CD4-positive, CD25-positive, alpha-beta regulatory T cell (primary cell): ENCODE measurements at places on chromosomes 4 and X.

DNA sequence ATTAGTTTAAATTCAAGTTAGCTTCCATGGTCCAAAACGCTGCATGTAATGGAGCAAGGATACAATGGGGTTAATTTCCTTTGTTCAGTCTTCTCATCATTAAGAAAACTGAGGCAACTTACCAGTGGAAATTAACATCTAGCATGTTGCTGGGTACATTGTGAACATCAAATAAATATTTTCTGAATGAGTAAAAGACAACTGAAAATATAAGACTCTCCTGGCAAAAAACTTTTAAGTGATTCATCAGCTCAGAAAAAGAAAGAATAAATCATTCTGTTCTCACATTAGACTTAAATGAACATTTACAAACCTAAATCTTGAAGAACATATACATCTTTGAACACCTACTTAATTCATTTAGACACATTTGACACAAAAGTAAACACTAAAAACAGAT lies 138.4 kb upstream of the ETNPPL start:
- no peaks in the 10 kb centered on the region for H3K4me1 ChIP-seq
- H3K4me3 ChIP-seq = no peak overlapping the region
- no peaks in the 10 kb centered on the region for H3K36me3 ChIP-seq
- no peaks in the 10 kb centered on the region for H3K27me3 ChIP-seq
- no peak for DNase-seq
- no peak overlapping the region for H3K27ac ChIP-seq

GRCh38 chr4:7328913-7329638 lies 105.7 kb downstream of the PSAPL1 start:
- no peaks in the 10 kb centered on the region for H3K4me1 ChIP-seq
- H3K36me3 ChIP-seq = no peaks in the 10 kb centered on the region
- no peak overlapping the region for H3K4me3 ChIP-seq
- no peak for DNase-seq
- no peaks in the 10 kb centered on the region for H3K27me3 ChIP-seq

DNA sequence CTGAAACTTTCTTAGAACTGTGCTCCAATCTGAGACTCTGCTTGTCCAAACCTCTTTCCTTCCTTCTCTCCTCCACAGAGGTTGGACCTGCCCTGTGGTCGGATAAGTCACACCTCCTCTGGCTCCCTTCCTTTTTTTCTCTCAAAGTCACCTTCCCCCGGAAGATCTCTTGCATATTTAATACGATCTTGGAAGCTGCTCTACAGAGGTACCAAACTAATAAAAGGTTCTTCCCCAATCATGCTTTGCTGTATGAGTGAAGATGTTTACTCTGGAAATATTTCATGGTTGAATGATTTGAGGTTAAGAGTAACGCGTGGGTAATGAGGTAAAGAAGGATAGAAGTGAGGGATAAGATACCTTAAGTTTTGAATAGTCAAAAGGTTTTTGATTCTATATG lies 166.0 kb downstream of the ATG4A start:
- H3K4me3 ChIP-seq = no peak overlapping the region
- no peak overlapping the region for H3K27ac ChIP-seq
- H3K27me3 ChIP-seq = no peaks in the 10 kb centered on the region
- DNase-seq = no peak
- no peaks in the 10 kb centered on the region for H3K4me1 ChIP-seq

- no peaks in the 10 kb centered on the region for H3K4me1 ChIP-seq
- H3K27ac ChIP-seq = no peak overlapping the region
- no peak overlapping the region for H3K4me3 ChIP-seq
Measured at GRCh38 chr4:56004235-56004634, 55.5 kb downstream of the CEP135 start.

- no peaks in the 10 kb centered on the region for H3K27me3 ChIP-seq
- no peak overlapping the region for H3K4me3 ChIP-seq
- H3K4me1 ChIP-seq = no peaks in the 10 kb centered on the region
- H3K27ac ChIP-seq = no peak overlapping the region
Measured at GRCh38 chrX:132270021-132270420, 50.8 kb upstream of the RAP2C start.

- H3K27ac ChIP-seq = no peak overlapping the region
- no peaks in the 10 kb centered on the region for H3K36me3 ChIP-seq
- no peak for DNase-seq
Measured at GRCh38 chr4:7295197-7295910, 103.0 kb downstream of the SORCS2 start.

- H3K4me3 ChIP-seq = no peak overlapping the region
- no peak overlapping the region for H3K27ac ChIP-seq
Measured at GRCh38 chr4:105088110-105088879, 58.4 kb upstream of the TET2 start.

DNA sequence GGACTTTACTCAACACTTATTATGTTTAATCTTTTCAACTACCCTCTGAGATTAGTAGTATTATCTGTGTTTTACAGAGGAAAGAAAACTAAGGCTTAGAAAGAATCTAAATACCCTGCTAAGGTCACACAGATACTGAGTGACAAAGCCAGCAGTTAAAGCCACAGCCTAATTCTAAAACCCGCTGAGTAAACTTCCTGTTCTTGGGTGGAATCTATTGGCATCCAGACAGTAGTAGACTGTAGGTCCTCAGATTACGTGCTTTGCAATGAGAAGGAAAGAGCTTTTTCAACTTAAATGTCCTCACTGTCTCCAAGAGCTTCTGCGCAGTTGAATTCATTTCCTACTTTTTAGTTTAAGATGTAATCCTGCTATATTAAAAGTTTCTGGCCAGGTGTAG lies 126.0 kb downstream of the TENM3 start:
- no peak overlapping the region for H3K27ac ChIP-seq
- DNase-seq = no peak
- H3K36me3 ChIP-seq = no peaks in the 10 kb centered on the region
- no peaks in the 10 kb centered on the region for H3K27me3 ChIP-seq

DNA sequence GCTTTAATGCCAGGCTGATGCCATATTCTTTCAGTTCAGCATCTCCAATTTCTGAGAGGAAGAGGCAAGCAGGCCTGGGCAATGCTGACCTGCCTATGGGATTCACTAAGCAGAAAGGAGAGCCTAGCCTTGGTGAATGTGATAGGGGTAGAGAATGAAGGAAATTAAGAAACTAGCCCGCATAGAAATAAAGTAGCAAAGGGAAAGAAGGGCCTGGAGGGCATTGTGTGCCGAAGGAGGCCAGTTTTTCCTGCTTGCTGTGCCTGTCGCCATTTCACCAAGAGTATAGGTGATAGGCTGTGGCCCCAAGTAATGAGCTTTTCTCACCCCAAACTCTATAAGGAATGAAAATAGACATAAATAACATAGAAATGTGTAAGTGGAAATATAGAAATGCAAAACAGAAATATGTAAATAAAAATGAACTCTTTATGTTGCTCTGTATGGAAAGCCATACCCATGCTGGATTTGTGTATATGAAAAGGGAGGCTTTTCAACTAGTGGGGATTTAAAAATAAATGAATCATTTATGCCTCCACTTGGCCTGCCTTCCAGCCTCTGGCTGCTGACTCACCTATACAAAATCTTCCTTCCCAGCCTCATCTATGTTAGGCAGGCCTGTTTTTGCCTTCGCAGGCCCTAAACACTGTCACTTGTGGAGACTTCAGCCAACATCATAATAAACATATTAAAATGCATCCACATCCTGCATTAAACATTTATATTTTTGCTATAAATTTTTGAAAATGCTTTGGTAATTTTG lies 5.1 kb upstream of the OCRL start:
- no peaks in the 10 kb centered on the region for H3K36me3 ChIP-seq
- H3K27me3 ChIP-seq = peaks cover 8% of the 10 kb centered on the region
- no peaks in the 10 kb centered on the region for H3K4me1 ChIP-seq
- H3K27ac ChIP-seq = no peak overlapping the region

DNA sequence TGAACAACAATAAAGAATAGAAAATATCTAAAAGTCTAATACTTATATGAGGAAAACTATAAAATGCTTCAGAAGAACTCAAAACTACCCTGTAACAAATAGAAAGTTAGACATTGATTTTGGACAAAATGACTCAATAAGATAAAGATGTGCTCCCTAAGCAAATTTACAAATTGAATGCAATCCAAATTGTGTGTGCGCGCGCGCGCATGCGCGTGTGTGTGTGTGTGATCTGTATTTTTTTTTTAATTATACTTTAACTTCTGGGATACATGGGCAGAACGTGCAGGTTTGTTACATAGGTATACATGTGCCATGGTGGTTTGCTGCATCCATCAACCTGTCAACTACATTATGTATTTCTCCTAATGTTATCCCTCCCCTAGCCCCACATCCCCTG lies 320.8 kb upstream of the INTU start:
- H3K4me1 ChIP-seq = no peaks in the 10 kb centered on the region

GRCh38 chrX:74536152-74536831 lies 78.1 kb downstream of the RLIM start:
- no peaks in the 10 kb centered on the region for H3K27me3 ChIP-seq
- no peaks in the 10 kb centered on the region for H3K36me3 ChIP-seq
- peak overlapping the region; percentile 41 for H3K27ac ChIP-seq
- peak; percentile 17 for DNase-seq
- peak overlapping the region; percentile 19 for H3K4me3 ChIP-seq
- peaks cover 10% of the 10 kb centered on the region for H3K4me1 ChIP-seq

- H3K4me3 ChIP-seq = no peak overlapping the region
- H3K36me3 ChIP-seq = no peaks in the 10 kb centered on the region
- no peak for DNase-seq
- H3K27ac ChIP-seq = no peak overlapping the region
Measured at GRCh38 chr4:53586121-53586816, 5.0 kb downstream of the LNX1 start.

- no peak for DNase-seq
- no peak overlapping the region for H3K27ac ChIP-seq
- no peaks in the 10 kb centered on the region for H3K36me3 ChIP-seq
- no peaks in the 10 kb centered on the region for H3K27me3 ChIP-seq
- H3K4me3 ChIP-seq = no peak overlapping the region
- H3K4me1 ChIP-seq = no peaks in the 10 kb centered on the region
Measured at GRCh38 chrX:133530960-133531359, 115.7 kb upstream of the GPC4 start.

DNA sequence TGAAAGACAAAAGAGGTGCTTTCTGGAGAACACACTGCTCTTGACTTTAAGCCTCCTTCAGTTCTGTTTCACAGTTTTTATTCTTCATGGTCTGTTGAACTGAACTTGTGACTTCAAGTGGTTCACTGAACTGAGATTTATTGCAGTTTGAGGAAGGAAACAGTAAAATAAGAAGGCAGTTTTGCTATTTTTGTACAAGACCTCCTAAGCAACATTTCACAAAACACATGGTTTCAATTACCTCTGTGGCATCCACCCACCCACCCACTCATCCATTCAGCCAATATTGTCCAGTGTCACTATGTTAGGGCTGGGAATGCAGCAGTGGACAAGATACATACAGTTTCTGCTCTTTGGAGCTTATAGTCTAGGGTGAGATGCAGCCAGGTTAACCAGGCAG lies 131.3 kb downstream of the IL1RAPL2 start:
- no peak overlapping the region for H3K4me3 ChIP-seq
- H3K36me3 ChIP-seq = no peaks in the 10 kb centered on the region
- H3K27ac ChIP-seq = no peak overlapping the region
- no peaks in the 10 kb centered on the region for H3K27me3 ChIP-seq
- no peak for DNase-seq

GRCh38 chr4:18556402-18556801 lies 534.8 kb upstream of the LCORL start:
- no peaks in the 10 kb centered on the region for H3K4me1 ChIP-seq
- DNase-seq = no peak
- H3K36me3 ChIP-seq = no peaks in the 10 kb centered on the region
- no peak overlapping the region for H3K4me3 ChIP-seq
- H3K27me3 ChIP-seq = no peaks in the 10 kb centered on the region

DNA sequence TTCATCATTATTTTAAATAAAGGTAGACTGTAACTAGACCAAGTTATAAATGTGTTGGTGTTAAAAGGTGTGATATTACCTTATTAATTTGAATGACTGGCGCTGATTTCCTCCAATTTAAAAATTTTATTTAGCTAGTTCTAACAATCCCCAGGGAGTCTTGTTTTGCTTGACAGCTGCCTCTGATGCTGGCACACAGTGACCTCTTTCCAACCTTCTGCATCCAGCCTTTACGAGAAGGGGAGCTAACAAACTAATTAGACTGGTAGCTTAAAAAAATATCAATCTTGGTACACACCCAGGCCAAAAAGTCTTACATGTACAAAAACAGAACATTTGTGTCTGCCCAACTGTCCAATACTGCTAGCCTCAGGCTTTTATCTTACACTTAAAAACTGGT lies 51.8 kb upstream of the ENPEP start:
- no peak overlapping the region for H3K27ac ChIP-seq
- no peaks in the 10 kb centered on the region for H3K36me3 ChIP-seq
- H3K4me3 ChIP-seq = no peak overlapping the region

GRCh38 chr4:112520598-112521122 lies 4.7 kb upstream of the NEUROG2 start:
- peaks cover 69% of the 10 kb centered on the region for H3K27me3 ChIP-seq
- H3K27ac ChIP-seq = no peak overlapping the region
- peaks cover 52% of the 10 kb centered on the region for H3K4me1 ChIP-seq
- H3K4me3 ChIP-seq = no peak overlapping the region
- H3K36me3 ChIP-seq = no peaks in the 10 kb centered on the region
- DNase-seq = no peak

DNA sequence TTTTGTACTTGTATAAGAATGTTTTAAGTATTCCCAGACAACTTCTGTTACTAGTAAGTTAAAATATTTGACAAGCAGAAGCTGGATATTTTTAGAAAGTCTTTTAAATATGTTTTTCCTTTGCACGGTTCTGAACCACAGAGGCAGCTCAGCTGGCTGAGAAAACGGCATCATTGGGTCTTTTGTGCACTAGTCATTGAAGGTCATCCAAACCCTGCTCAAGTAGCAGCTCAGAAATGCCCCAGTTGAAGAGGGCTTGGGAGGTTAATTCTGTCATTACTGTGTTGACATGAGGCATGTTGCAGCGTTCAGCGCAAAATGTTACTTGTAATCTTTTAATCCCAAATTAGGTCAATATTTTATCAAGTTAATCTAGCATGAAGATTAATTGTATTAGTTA lies 383.7 kb upstream of the FAM241A start:
- H3K4me1 ChIP-seq = no peaks in the 10 kb centered on the region
- DNase-seq = no peak
- H3K36me3 ChIP-seq = no peaks in the 10 kb centered on the region

GRCh38 chr4:3829956-3830773 lies 64.0 kb downstream of the ADRA2C start:
- H3K4me1 ChIP-seq = no peaks in the 10 kb centered on the region
- no peaks in the 10 kb centered on the region for H3K27me3 ChIP-seq
- no peak overlapping the region for H3K27ac ChIP-seq

GRCh38 chrX:109847257-109848187 lies 114.5 kb upstream of the ACSL4 start:
- H3K36me3 ChIP-seq = no peaks in the 10 kb centered on the region
- H3K27me3 ChIP-seq = no peaks in the 10 kb centered on the region
- no peaks in the 10 kb centered on the region for H3K4me1 ChIP-seq
- H3K4me3 ChIP-seq = no peak overlapping the region
- no peak for DNase-seq
- H3K27ac ChIP-seq = no peak overlapping the region

- no peak for DNase-seq
- H3K27me3 ChIP-seq = no peaks in the 10 kb centered on the region
Measured at GRCh38 chr4:167688660-167689142, 403.6 kb upstream of the ANXA10 start.

- peaks cover 11% of the 10 kb centered on the region for H3K4me1 ChIP-seq
- H3K27ac ChIP-seq = no peak overlapping the region
- DNase-seq = no peak
- peak overlapping the region; percentile 37 for H3K4me3 ChIP-seq
- no peaks in the 10 kb centered on the region for H3K36me3 ChIP-seq
- H3K27me3 ChIP-seq = no peaks in the 10 kb centered on the region
Measured at GRCh38 chrX:46713672-46714490, 45.0 kb downstream of the SLC9A7 start.

GRCh38 chr4:151857368-151857767 lies 96.6 kb upstream of the GATB start:
- H3K27ac ChIP-seq = no peak overlapping the region
- no peaks in the 10 kb centered on the region for H3K36me3 ChIP-seq

- no peaks in the 10 kb centered on the region for H3K27me3 ChIP-seq
- H3K4me3 ChIP-seq = no peak overlapping the region
- no peaks in the 10 kb centered on the region for H3K36me3 ChIP-seq
- H3K4me1 ChIP-seq = no peaks in the 10 kb centered on the region
Measured at GRCh38 chr4:10384974-10385373, 72.3 kb downstream of the ZNF518B start.
